ENCODE measurements at places on chromosomes 6 and 20. TPM values are rescaled to one million over a fixed set of nuclear protein-coding genes. Genes with fewer than 3 reads are reported as not detected.

The CGA gene
- not detected for total RNA-seq

The CBLN4 gene
- total RNA-seq, result not detected

The MOXD1 gene
- total RNA-seq, result 32.2 TPM

The FOXS1 gene
- total RNA-seq, result 0.50 TPM

- DNase-seq, result no peak
Measured at GRCh38 chr20:3798373-3798768, 2.3 kb downstream of the CDC25B start.

GRCh38 chr20:57173986-57174385 lies 92.5 kb downstream of the BMP7 start:
- no peak for DNase-seq

GRCh38 chr6:119110601-119111548 lies 32.4 kb upstream of the FAM184A start:
- DNase-seq, result peak; percentile 34

- no peak for DNase-seq
Measured at GRCh38 chr6:159233365-159234101, 64.3 kb downstream of the FNDC1 start.

- no peak for DNase-seq
Measured at GRCh38 chr20:48770700-48771442, 56.9 kb downstream of the PREX1 start.

- DNase-seq, result no peak
Measured at GRCh38 chr6:109296452-109296851, 85.8 kb downstream of the CD164 start.

GRCh38 chr6:87808005-87808757 lies 106.1 kb upstream of the AKIRIN2 start:
- DNase-seq, result no peak

- DNase-seq, result no peak
Measured at GRCh38 chr6:25010176-25010575, 74.4 kb upstream of the RIPOR2 start.

- no peak for DNase-seq
Measured at GRCh38 chr6:65000815-65001214, 706.2 kb downstream of the EYS start.

DNA sequence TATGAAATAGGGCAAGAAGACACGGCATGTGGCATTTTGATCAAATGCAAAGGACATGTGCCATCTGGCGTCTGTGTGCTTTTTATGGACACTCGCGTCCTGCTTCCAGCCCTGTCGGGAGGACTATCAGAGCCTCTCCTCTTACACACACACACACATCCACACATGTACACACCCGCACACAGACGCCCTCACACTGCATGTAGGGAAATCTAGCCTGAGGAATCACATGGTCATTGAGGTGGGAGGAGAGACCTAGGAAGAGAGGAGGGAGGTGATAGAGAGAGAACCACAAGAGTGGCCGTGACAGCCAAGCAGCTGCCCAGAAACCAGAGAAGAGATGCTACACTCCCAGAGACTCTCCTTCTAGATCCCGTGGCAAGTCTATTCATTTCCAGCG lies 105.9 kb upstream of the CDYL start:
- peak; percentile 70 for DNase-seq

Measured in esophagus muscularis mucosa (tissue), 4 donors.